Ascending aorta (tissue), 2 donors: ENCODE measurements at places on chromosomes 16 and 17. TPM values are rescaled to one million over a fixed set of nuclear protein-coding genes. Genes with fewer than 3 reads are reported as not detected.
A peak's percentile ranks its signal among the peaks of the same experiment; 100 is the strongest.

DNA sequence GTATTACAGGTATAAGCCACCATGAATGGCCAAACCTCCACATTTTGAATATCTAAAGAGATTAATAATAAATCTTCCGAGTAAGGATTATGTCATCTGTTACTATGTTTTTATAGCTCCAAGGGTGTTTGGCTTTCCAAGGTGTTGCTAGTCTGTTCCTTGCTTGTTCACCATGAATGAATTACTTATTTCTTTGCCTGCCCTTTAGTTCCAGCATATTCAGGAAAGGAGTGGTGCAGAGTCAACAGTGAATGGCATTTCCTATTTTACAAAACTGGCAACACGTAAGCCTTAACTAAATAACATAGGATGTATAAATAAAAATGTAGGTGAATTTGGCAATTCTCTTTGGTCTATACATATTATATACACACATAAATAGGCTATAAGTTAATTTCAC, 70.3 kb downstream of the MYO1D start:
- H3K4me1 ChIP-seq = peaks cover 5% of the 10 kb centered on the region
- no peak overlapping the region for H3K4me3 ChIP-seq
- no peak for DNase-seq
- no peaks in the 10 kb centered on the region for H3K36me3 ChIP-seq

DNA sequence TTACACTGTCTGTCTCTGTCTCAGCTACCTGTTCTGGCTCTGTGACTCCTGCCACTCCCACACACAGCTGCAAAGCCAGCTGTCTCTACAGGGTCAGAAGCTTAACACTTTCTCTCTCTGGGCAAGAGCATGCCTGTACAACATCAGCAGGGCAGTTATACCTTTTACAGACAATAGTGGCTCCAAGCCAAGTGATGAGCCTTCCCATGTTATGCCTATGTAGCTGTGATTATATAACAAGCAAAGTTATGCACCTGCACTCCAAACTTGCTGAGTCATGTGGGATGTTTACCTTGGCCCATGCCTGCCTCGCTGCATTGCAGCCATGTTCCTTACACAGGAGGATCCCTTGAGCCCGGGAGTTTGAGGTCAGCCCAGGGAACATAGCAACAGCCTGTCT, 31.8 kb upstream of the APPBP2 start:
- no peaks in the 10 kb centered on the region for H3K27me3 ChIP-seq
- H3K4me1 ChIP-seq = no peaks in the 10 kb centered on the region
- H3K36me3 ChIP-seq = no peaks in the 10 kb centered on the region
- DNase-seq = no peak
- no peak overlapping the region for H3K4me3 ChIP-seq
- H3K27ac ChIP-seq = no peak overlapping the region

GRCh38 chr17:72916991-72917390, 175.5 kb downstream of the SLC39A11 start:
- H3K4me3 ChIP-seq = no peak overlapping the region
- no peak overlapping the region for H3K27ac ChIP-seq
- no peak for DNase-seq
- H3K27me3 ChIP-seq = no peaks in the 10 kb centered on the region

DNA sequence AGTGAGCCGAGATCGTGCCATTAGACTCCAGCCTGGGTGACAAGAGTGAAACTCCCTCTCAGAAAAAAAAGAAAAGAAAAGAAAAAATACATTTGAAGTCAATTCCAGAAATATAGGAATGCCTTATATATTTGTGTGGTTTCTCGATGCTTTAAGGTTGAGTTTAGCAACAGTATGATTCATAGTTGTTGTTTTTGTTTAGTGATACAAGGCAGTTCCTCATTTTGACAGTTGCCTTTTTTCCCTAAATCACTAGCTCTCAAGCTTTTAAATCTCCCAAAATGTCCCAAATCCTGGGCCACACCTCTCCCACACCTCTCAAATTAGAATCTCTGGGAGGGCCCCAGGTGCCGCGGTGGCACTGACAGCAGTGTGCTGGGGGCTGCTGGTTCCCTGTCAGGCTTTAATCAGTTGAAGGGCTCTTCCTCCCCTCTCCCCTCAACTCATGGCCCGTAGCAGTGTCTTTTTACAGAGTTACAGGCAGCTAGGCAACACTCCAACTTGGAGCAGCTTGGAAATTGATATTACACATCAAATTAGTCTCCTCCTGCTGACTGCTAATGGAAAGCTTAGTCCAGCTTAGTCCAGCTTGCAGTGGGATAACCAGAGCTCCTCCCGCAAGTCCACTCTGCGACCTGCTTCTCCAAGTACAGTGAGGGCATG, 58.4 kb downstream of the EPN2 start:
- no peak overlapping the region for H3K4me3 ChIP-seq
- H3K36me3 ChIP-seq = no peaks in the 10 kb centered on the region
- H3K27ac ChIP-seq = no peak overlapping the region
- DNase-seq = no peak

DNA sequence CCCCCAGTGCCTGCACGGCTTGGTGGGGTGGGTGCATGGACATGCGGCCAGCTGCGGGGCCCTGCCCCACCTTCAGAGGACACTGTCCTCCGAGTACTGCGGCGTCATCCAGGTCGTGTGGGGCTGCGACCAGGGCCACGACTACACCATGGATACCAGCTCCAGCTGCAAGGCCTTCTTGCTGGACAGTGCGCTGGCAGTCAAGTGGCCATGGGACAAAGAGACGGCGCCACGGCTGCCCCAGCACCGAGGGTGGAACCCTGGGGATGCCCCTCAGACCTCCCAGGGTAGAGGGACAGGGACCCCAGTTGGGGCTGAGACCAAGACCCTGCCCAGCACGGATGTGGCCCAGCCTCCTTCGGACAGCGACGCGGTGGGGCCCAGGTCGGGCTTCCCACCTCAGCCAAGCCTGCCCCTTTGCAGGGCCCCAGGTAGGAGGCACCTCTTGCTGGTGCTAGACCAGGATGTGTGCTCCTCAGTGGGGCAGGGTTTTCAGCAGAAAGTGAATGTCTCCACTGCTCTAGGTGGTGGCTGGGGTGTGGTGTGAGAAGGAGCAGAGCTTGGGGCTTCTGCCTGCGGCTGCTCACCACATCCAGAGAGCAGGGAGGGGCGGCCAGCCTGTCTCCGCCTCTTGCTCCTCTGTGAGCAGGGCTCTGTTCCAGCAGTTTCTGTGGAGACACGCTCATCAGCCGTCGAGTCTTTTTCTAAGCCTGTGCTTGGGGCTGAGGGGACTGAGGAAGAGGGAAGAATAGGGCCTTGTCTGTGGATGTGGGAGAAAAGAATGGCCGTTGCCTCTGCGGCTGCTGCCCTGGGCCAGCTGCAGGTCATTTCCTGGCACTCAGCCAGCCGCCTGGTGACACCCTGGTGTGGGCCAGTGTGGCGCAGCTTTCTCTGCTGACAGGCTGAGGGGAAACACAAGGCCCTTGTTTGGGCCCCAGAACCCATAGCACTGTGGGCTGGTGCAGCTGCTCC, 2.2 kb downstream of the ZNF276 start:
- H3K27ac ChIP-seq = no peak overlapping the region
- H3K4me1 ChIP-seq = peaks cover 19% of the 10 kb centered on the region
- H3K27me3 ChIP-seq = no peaks in the 10 kb centered on the region
- peak overlapping the region; percentile 90 for H3K4me3 ChIP-seq

- H3K27me3 ChIP-seq = no peaks in the 10 kb centered on the region
- peak overlapping the region; percentile 98 for H3K27ac ChIP-seq
- no peak for DNase-seq
Measured at GRCh38 chr17:75442168-75443103, 14.0 kb upstream of the TMEM94 start.

GRCh38 chr16:28010671-28011070, 52.8 kb downstream of the GSG1L start:
- H3K27me3 ChIP-seq = no peaks in the 10 kb centered on the region
- H3K4me3 ChIP-seq = no peak overlapping the region
- no peaks in the 10 kb centered on the region for H3K4me1 ChIP-seq
- no peak overlapping the region for H3K27ac ChIP-seq
- no peaks in the 10 kb centered on the region for H3K36me3 ChIP-seq
- no peak for DNase-seq

DNA sequence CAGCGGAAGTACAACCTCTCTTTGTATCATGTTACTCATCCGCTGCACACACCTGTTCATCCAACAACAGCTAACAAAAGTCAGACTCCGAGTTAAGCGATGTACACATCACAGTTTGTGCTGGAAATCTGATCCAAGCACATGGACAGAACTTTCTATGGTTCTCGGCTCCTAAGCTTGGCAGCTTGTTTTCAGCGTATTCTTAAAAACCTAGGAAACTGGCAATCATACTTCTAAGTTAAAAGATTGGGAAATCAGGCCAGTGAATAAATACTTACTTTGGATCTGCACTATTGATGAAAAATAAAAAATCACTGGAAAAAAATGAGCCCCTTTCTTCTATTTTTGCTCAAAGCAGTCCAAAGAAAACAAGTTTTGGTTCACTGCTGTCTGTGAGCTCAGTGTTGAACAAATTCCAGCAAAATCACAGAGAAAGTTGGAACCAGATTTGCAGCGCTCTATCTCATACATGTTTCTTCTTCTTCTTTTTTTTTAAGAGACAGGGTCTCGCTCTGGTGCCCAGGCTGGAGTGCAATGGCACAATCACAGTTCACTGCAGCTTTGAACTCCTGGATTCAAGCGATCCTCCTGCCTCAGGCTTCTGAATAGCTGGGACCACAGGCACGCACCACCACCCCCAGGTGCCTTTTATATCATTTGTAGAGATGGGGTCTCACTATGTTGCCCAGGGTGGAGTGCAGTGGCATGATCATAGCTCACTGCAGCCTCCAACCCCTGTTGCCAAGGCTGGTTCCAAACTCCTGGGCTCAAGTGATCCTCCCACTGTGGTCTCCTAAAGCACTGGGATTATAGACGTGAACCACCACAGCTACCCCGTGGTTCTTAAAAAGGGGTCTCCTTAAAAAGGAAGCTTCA, 71.6 kb upstream of the CREBBP start:
- no peaks in the 10 kb centered on the region for H3K27me3 ChIP-seq
- DNase-seq = peak; percentile 75
- peak overlapping the region; percentile 91 for H3K27ac ChIP-seq
- H3K36me3 ChIP-seq = no peaks in the 10 kb centered on the region
- peaks cover 22% of the 10 kb centered on the region for H3K4me1 ChIP-seq

- peak overlapping the region; percentile 86 for H3K27ac ChIP-seq
- peaks cover 11% of the 10 kb centered on the region for H3K36me3 ChIP-seq
- DNase-seq = no peak
- no peaks in the 10 kb centered on the region for H3K27me3 ChIP-seq
- peaks cover 3% of the 10 kb centered on the region for H3K4me1 ChIP-seq
Measured at GRCh38 chr17:75260641-75261335, 618 bp downstream of the GGA3 start.

- H3K27ac ChIP-seq = no peak overlapping the region
- DNase-seq = peak; percentile 8
- peaks cover 31% of the 10 kb centered on the region for H3K36me3 ChIP-seq
- H3K4me3 ChIP-seq = no peak overlapping the region
- H3K27me3 ChIP-seq = no peaks in the 10 kb centered on the region
Measured at GRCh38 chr17:18896146-18896545, 38.2 kb downstream of the PRPSAP2 start.

DNA sequence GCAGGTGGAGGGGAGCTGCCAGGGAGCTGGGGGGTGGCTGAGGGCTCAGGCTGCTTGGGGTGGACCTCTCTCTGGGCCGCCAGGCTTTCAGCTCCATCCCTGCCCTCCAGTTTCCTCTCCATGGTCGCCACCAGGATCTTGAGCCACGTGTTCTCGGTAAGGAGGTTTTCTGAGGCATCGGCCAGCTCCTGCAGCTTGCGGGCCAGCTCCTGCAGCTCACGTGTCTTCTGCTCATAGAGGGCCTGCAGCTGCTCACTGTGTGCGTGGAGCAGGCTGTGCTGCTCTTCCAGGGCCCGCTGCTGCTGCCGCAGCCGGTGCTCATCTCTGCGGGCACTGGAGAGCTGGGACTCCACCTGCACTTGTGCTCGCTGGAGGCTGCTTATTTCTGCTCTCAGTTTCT, 11.0 kb downstream of the SNN start:
- no peak overlapping the region for H3K27ac ChIP-seq
- H3K4me1 ChIP-seq = no peaks in the 10 kb centered on the region
- no peaks in the 10 kb centered on the region for H3K27me3 ChIP-seq

DNA sequence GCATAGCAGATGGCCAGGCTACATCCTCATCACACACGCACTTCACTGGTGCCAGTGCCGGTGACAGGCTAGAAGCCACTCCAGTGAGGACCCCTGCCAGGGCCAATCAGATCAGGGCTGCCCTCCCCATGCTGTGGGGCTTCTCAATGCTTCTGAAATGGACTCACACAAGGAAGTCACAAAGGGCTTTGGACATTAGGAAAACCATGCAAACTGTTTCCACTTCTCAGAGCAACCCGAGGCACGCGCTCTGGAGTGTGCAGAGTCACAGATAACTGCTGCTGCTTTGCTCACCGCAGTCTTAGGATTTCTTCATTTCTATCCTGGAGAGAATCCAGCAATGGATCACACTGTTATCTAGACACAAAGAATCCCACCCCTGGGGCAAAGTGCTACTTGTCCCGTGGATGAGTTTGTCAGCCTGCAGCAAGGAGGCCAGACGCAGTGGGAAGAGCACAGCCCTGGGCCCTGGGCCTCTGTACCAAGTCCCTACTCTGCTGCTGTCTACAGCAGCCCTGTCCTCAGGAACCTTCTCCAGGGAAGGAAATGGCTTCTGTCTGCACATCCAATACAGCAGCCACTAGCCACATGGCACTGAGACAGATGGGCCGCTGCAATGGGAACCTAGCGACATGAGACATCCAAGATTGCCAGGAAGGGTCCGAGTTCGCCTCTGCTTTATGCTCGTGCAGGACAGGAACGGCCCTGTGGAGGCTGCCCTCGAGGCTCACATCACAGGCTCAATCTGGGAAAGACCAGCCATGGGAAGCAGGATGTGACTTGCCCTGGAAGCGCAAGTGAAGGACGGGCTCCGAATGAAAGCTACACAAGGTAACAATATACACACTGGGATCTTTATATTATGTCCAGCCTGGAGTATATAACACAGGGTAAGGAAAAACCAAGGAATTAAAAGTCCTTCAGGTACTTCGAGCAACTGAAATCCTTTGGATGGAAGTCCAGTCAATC, 169.3 kb downstream of the ZFHX3 start:
- H3K4me3 ChIP-seq = no peak overlapping the region
- H3K27me3 ChIP-seq = no peaks in the 10 kb centered on the region
- H3K27ac ChIP-seq = peak overlapping the region; percentile 62
- H3K36me3 ChIP-seq = no peaks in the 10 kb centered on the region
- H3K4me1 ChIP-seq = peaks cover 35% of the 10 kb centered on the region
- DNase-seq = no peak

DNA sequence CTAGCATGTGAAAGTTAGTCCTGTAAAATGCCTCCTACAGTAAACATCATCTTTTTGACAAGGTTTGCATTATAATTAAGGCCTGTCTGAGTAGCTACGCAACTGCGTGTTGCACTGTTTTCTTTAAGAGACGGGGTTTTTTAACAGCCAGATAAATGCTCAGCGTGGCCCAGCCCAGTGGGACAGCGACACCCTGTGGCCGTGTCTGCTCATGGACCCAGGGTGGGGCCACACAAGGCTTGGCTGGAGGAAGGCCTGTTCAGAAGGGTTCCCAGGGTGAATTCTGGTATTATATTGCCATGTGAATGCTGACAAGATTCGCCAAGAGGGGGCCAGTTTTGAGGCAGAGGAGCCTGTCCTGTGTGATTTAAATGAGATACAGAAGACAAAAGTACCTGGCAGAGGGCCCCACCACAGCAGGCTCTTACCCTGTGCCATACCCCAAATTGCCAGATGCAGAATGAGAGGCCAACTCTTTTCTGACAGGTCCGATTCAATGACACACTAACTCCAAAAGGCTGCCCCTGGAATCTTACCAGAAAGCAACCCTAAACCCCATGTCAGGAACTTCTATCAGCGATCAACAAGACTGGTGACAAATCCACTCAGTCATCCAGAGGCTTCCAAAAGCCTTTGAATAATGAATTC, 65.9 kb upstream of the IRX6 start:
- H3K4me1 ChIP-seq = no peaks in the 10 kb centered on the region
- no peaks in the 10 kb centered on the region for H3K36me3 ChIP-seq

Gene NPIPA3
- total RNA-seq = not detected

Gene HIRIP3
- 2.0 TPM for total RNA-seq

Gene RAB26
- total RNA-seq = not detected
